Activated CD4-positive, alpha-beta T cell treated with anti-CD3 and anti-CD28 coated beads for 36 hours (primary cell): ENCODE measurements at places on chromosomes 13 and 19. TPM values are rescaled to one million over a fixed set of nuclear protein-coding genes. Genes with fewer than 3 reads are reported as not detected.

- DNase-seq: no peak
- no peaks in the 10 kb centered on the region for H3K27me3 ChIP-seq
- H3K4me3 ChIP-seq: no peak overlapping the region
Observed at GRCh38 chr13:73844986-73845385, 289.2 kb downstream of the KLF12 start.

DNA sequence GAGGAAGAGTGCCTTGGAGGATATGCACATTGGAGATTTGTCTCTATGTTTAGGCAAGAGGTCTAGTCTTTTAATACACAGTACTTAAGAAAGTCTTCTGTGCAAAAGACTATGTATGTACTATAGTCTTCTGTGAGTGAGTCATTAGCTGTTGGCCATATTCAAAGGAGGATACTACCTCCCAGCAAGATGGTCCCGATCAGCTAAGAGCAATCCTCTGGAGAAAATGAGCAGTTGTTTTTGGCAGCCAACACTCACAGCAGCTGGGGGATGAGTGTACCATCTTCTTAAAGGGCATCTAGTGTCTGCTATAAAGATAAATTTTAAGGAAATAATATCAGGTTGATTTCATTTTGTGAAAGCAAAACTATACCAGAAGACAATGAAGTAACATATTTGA lies 487.8 kb downstream of the KCTD12 start:
- peaks cover 5% of the 10 kb centered on the region for H3K4me1 ChIP-seq
- H3K4me3 ChIP-seq: no peak overlapping the region
- DNase-seq: no peak
- no peaks in the 10 kb centered on the region for H3K36me3 ChIP-seq
- H3K27me3 ChIP-seq: peaks cover 2% of the 10 kb centered on the region

DNA sequence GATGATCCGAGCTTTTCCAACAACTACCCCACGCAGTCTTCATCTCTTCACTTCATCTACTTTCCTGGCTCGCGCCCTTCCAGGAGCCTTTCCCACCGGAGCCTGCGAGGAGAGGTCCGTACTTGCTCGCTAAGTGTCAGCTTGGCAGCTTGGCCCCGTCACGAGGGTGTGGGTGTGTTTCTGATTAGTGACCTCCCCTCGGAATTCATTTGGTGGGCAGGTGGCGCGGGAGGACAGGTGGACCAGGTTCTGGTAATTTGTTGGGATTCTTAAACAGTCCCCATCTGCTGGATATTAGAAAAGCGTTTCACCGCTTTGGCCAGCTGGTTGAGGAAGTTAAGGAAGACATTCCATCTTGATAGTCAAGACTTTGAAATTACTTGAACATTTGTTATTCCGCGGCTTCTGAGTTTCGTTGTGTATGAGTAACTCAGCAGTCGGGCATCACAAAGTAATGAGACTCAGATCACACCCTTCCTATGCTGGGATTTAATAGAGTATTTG lies 515 bp downstream of the UFM1 start:
- H3K36me3 ChIP-seq: peaks cover 33% of the 10 kb centered on the region
- DNase-seq: peak; percentile 70
- H3K4me3 ChIP-seq: peak overlapping the region; percentile 98
- H3K4me1 ChIP-seq: peaks cover 37% of the 10 kb centered on the region
- H3K27ac ChIP-seq: peak overlapping the region; percentile 99

GRCh38 chr13:88074794-88075510 lies 403.8 kb downstream of the SLITRK5 start:
- no peaks in the 10 kb centered on the region for H3K4me1 ChIP-seq
- no peaks in the 10 kb centered on the region for H3K27me3 ChIP-seq
- no peaks in the 10 kb centered on the region for H3K36me3 ChIP-seq
- no peak overlapping the region for H3K4me3 ChIP-seq
- DNase-seq: no peak

DNA sequence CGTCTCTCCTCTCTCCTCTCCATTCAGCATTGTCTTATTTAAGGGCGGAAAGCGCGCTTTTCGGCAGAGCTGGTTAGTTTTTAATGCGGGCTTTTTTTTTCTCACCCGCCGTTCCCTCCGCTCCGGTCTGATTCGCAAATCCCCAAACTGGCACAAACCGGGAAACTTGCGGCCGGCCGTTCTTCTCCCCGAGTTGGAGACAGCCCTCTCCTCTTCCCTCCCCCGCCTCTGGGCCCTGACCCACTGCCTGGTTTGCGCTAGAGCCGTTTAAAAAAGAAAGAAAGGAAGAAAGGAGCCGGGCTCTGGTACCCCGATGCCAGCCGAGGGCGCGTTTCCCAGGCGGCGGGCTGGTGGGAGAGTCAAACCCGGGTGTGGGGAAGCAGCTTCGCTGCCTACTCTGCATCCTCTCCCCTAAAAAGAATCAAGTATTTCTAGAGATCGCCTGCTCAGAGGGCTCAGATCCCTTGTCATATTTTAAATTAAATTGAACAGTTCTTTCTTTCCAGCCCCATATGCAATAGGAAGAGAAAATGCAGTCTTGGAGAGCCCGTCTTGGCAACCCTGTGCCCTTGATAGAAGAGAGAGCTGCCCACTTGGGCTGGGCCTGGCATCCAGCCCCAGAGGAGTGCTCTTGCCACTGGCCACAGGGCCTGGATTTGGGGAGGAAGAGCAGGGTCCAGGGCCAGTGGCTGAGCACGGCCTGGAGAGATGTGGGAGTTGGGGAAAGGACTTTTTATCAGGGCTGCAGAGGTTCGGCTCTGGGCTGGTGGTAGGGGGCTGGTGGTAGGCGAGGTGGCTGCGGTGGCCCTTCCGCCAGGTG lies 19.0 kb downstream of the NFIX start:
- peaks cover 2% of the 10 kb centered on the region for H3K36me3 ChIP-seq
- peaks cover 58% of the 10 kb centered on the region for H3K27me3 ChIP-seq
- H3K27ac ChIP-seq: no peak overlapping the region
- DNase-seq: no peak

DNA sequence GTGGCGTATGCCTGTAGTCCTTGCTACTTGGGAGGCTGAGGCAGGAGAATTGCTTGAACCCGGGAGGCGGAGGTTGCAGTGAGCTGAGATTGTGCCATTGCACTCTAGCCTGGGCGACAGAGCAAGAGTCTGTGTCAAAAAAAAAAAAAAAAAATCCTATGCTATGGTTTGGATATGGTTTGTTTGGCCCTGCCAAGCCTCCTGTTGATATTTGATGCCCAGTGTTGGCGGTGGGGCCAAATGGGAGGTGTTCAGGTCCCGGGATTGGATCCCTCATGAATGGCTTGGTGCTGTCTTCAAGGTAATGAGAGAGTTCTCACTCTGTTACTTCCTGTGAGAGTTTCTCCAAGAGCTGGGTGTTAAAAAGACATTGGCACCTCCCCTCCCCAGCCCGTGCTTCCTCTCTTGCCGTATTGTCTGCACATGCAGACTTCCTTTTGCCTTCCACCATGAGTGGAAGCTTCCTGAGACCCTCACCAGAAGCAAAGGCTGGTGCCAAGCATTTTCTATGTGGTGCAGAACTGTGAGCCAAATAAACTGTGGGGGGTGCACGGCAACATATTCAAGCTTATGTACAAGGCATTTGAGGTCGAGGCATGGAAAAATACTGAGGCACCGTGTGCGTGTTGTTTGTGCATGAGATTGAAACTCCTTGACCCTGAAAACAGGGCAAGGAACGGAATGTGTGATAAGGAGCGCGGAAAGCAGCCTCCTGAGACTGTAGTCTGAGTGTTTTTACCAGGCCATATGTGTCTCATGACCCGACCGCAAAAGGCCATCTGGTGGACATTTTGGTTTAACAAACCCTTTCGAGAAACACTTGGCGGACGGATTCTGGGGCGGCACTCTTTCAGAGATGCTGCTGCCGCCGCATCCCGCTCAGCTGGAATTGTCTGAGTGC lies 7.3 kb downstream of the SIGLEC9 start:
- H3K36me3 ChIP-seq: no peaks in the 10 kb centered on the region
- H3K27me3 ChIP-seq: no peaks in the 10 kb centered on the region
- H3K27ac ChIP-seq: peak overlapping the region; percentile 44
- peaks cover 54% of the 10 kb centered on the region for H3K4me1 ChIP-seq

DNA sequence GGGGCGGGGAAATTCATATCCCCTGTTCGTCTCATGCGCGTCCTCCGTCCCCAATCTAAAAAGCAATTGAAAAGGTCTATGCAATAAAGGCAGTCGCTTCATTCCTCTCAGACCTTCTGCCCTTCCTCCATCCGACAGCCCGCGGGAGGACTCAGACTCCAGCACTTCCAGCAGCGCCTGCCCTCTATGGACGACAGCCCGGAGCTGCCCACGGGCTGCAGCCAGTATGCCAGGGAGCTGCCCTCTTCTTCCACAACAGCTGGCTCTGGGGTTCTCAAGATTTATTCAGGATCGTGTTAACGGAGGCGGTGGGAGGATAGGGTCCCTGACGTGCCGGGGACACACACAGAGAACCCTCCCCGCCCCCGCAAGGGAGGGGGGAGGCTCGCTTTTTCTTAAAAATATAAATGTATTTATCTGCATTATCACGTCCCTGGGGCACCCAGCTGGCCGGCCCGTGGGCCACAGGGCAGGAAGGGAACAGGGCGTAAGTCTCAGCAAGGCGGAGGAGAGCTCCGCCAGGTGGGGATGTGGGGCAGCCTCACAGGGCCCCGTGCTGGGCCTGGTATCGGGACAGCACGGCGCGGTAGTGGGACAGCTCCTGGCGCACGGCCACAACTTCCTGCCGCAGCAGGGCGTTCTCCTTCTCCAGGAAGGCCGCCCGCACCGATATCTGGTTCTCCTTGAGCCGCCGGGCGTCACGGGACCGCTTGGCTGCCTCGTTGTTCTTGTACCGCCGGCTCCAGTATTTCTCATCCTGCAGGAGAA lies 6.7 kb downstream of the DBP start:
- H3K27me3 ChIP-seq: no peaks in the 10 kb centered on the region
- no peak overlapping the region for H3K27ac ChIP-seq
- peaks cover 13% of the 10 kb centered on the region for H3K36me3 ChIP-seq
- peak; percentile 22 for DNase-seq

DNA sequence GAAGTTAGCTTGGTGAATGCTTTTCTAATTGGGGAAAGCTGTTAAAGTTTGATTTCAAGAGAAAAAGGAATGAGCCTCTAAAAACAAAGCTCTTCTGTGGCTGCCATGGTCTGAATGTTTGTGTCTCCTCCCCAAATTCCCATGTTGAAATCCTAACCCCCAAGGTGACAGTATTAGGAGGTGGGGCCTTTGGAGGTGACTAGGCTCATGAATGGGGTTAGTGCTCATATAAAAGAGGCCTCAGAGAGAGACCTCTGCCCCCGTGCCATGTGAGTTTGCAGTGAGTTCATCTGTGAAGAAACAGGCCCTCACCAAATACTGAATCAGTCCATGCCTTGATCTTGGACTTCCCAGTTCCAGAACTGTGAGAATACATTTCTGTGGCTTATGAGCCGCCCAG lies 56.5 kb downstream of the ARHGEF7 start:
- H3K36me3 ChIP-seq: peaks cover 54% of the 10 kb centered on the region
- no peak overlapping the region for H3K4me3 ChIP-seq
- no peaks in the 10 kb centered on the region for H3K27me3 ChIP-seq

- no peak overlapping the region for H3K27ac ChIP-seq
- no peak for DNase-seq
- no peak overlapping the region for H3K4me3 ChIP-seq
- no peaks in the 10 kb centered on the region for H3K27me3 ChIP-seq
Observed at GRCh38 chr13:26378116-26378515, 124.2 kb downstream of the CDK8 start.

GRCh38 chr13:52749419-52749818 lies 9.8 kb upstream of the CNMD start:
- H3K27ac ChIP-seq: no peak overlapping the region
- H3K36me3 ChIP-seq: no peaks in the 10 kb centered on the region
- no peak overlapping the region for H3K4me3 ChIP-seq

GRCh38 chr19:480016-480855 lies 16.1 kb upstream of the MADCAM1 start:
- H3K27ac ChIP-seq: peak overlapping the region; percentile 75
- peaks cover 11% of the 10 kb centered on the region for H3K4me1 ChIP-seq
- H3K4me3 ChIP-seq: peak overlapping the region; percentile 60
- peaks cover 11% of the 10 kb centered on the region for H3K27me3 ChIP-seq

DNA sequence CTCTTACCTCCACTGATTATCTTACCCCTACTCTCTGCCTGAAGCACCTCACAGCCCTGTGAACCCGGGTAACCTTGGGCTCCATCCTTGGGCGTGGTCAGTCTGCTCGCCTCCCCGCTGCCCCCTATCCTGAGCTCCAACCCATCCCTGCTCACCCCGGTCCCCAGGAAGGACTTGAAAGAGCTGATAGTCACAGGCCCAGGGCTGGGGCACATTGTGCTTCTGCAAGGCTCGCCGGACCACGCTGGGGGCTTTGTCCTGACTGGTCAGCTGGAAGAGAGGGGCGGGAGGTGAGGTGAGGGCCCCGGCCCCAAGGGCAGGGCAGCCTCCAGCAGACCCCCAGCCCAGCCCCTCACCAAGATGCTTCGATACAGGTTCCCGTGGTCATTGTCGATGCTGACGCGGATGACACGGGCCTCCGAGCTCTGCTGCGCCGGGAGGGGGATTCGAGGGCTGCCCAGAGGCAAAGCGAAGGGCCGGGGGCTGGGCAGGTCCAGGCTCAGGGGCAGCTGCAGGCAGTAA lies 13.0 kb upstream of the EPOR start:
- no peak overlapping the region for H3K27ac ChIP-seq
- H3K4me1 ChIP-seq: no peaks in the 10 kb centered on the region
- no peak overlapping the region for H3K4me3 ChIP-seq

GRCh38 chr13:98651744-98652143 lies 74.8 kb upstream of the STK24 start:
- H3K27me3 ChIP-seq: peaks cover 2% of the 10 kb centered on the region
- H3K27ac ChIP-seq: no peak overlapping the region
- peaks cover 2% of the 10 kb centered on the region for H3K4me1 ChIP-seq
- no peaks in the 10 kb centered on the region for H3K36me3 ChIP-seq

The ATP4A gene
- total RNA-seq: not detected

The VAV1 gene
- 90.8 TPM for total RNA-seq

The CBY2 gene
- total RNA-seq: not detected

The EDNRB gene
- total RNA-seq: not detected

The FSD1 gene
- 25.3 TPM for total RNA-seq

The KCNN1 gene
- 0.05 TPM for total RNA-seq

The LILRA1 gene
- total RNA-seq: not detected

The ZNF540 gene
- total RNA-seq: 0.67 TPM
